ENCODE measurements at places on chromosomes 3 and 15. TPM values are rescaled to one million over a fixed set of nuclear protein-coding genes. Genes with fewer than 3 reads are reported as not detected.

The POLR2H gene
- polyA plus RNA-seq: 57.2 TPM

The ENTPD3 gene
- polyA plus RNA-seq: not detected

- no peak overlapping the region for H3K4me3 ChIP-seq
- H3K4me1 ChIP-seq: no peaks in the 10 kb centered on the region
- H3K36me3 ChIP-seq: no peaks in the 10 kb centered on the region
- no peak overlapping the region for H3K27ac ChIP-seq
- DNase-seq: no peak
- no peaks in the 10 kb centered on the region for H3K27me3 ChIP-seq
Observed at GRCh38 chr3:148400754-148401153, 296.9 kb upstream of the AGTR1 start.

DNA sequence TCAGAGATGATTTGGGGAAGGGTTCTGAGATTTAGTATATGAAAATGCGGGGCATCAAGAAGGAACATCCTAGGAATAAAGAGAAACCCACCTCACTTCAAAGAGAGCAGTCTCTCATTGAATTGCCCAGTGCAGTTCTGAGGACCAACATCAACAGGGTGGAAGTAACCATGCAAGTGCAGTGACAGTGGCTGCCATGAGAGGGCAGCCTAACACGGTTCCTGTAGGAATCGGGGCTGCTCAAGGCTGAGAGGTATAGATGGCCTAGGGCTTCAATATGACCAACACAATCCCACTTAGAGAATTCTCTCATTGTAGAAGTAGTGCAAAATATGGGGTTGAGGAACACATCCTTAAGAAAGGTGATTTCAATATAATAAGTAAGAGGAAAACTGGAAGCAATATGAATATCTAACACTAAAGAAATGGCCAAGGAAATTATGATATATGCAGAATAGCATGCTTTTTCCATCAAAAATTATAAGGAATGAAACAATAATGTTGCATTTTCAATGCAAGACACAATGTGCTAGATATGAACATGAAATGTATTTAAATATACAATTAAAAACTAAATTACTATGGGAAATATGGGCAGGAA is 51.1 kb upstream of the ARRDC4 start:
- no peaks in the 10 kb centered on the region for H3K36me3 ChIP-seq
- peaks cover 2% of the 10 kb centered on the region for H3K27me3 ChIP-seq
- H3K4me1 ChIP-seq: no peaks in the 10 kb centered on the region
- DNase-seq: peak; percentile 47
- no peak overlapping the region for H3K4me3 ChIP-seq

GRCh38 chr15:98674336-98674735 is 26.0 kb downstream of the IGF1R start:
- no peak for DNase-seq
- H3K27me3 ChIP-seq: peaks cover 2% of the 10 kb centered on the region
- H3K36me3 ChIP-seq: no peaks in the 10 kb centered on the region
- H3K27ac ChIP-seq: no peak overlapping the region
